ENCODE measurements at places on chromosomes 12 and 14. TPM values are rescaled to one million over a fixed set of nuclear protein-coding genes. Genes with fewer than 3 reads are reported as not detected.
A peak's percentile ranks its signal among the peaks of the same experiment; 100 is the strongest.

DNA sequence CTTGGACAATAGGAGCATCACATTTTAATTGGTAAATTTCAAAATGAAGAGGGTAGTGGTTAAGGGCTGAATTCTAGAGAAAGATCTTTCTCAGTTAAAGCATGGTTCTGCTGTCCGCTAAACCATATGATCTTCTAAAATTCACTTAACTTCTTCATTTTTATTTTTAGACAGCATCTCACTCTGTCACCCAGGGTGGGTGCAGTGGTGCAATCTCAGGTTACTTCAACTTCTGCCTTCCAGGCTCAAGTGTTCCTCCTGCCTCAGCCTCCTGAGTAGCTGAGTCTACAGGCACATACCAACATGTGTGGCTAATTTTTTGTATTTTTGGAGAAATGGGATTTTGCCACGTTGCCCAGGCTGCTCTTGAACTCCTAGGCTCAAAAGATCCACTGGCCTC is 226.7 kb upstream of the ABCD2 start:
- no peak for DNase-seq

DNA sequence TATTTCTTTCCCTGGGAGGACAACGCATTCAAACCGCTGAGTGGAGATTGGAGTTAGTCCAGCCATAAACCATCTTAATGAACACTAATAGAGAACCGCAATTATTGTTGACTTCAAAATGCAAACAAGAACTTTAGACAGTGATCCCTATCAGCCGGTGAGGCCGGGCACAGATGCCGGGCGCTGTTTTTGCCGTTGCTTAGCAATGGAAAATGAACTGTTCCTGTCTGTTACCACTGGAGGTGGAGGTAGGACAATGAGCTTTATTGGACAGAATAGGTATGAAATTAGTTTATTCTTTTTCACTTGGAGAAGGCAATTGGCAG is 216.8 kb downstream of the TTC8 start:
- peak; percentile 78 for DNase-seq

GRCh38 chr12:110316861-110317260 is 35.8 kb downstream of the ATP2A2 start:
- no peak for DNase-seq

DNA sequence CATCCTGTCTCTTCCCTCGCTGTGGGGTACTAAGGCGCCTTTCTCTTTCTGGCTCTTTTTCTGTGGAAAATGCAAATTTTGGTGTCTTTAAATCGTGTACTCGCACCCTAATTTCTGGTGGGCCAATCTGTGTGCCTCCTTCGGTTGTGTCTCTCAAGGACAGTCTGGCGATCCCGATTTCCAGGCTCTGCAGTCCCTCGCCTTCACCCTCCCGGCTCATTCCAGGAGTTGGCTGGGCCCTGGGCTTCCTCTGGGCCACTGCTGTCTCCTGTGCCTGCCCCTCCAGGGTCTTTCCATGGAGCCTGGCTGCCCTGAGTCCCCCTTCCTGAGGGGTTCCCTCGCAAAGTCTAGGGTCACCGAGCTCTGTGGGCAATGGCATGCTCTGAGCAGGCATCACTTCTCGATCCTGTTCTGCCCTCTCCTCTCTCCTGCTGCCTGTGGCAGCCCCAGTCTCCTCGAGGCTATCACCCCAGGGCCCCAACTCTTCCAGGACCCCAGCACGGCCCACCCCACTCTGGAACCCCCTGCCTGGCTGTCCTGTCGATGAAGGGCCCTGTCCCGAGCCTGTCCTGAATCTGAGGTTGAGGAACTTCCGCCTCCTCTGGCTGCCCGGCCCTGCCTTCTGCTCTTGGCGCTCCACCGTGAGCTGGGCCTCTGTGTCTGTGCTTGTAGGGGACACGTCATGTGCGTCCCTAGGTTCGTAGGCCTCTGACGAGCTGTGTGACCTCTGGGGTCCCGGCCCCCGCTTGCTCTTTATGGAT is 24.1 kb downstream of the AHNAK2 start:
- DNase-seq, result peak; percentile 75

DNA sequence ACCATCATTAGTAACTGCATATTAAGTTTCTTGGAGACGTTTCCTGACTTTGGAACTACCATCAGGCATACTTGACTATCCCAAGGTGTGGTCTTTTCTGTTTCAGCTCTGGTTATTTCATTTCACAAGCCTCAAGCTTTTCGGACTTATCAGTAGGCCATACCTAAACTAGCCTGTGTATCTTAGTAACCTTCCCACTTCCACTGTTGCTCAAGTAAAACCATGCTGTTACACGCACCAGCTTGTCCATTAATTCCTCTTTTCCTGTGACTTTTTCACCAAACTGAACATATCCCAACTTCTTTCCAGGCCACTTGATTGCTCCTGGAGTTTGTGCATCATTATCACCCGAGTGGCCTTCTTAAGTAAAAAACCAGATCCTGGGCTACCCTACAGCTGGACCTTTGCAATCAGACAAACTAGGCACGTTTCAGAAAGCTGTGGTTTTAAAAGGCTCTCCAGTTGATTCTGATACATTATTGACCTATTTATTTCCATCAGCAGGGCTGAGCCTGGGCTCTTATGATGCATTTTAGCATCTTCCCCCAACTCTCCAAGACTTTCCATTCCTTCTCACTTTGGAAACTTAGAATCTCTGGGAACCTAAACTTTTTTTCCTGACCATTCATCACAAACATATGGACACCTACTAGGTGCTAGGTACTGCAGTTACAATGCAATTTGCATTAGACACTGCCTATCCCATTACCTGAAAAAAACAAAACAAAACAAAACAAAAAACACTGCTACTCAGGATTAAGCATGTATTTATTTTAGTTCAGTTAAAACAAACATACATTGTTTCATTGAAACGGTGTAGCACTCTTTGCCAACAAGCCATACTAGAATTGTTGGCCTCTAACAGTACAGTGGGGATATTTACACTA is 14.9 kb downstream of the SLC38A2 start:
- DNase-seq, result no peak

SMIM41 gene
- total RNA-seq, result 0.19 TPM

DNA sequence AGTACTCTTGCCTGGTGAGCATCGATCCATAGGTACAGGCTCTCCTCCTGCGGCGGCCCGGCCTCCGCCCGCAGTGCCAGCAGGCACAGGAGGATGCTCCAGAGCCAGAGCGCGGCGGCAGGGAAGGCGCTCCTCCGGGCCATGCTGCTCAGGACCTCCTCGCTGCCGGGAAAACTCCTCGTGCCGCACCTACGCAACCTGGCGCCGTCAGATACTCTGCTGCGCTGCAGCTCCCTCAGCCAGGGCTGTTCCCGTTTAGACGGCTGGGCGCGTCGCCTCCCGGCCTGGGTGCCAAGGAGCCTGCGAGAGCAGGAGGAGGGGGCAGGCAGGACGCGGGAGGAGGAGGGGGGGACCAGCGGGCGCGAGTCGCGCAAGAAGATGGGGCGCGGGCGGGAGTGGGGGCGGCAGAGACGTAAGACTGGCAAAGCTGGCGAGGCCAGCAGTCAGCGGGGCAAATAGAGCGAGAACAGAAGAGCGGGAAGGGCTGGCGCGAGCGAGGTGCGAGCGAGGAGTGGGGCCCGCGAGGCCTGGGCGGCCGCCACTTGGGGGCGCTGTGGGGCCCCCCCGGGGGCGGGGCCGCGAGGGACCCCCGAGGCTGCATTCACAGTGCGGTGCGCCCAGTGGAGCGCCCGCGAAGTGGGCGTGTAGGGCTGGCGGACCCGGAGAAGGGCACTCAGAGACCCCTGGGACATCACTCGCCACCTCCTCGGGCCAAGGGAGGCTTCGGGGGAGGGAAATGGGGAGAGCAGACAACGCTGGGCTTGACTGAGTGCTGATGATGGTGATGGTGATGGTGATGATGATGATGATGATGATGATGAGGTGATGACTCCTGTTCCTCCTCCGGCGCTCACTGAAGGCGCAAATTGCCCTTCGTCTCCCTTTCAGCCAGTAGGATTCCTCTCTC is at the start of gene WIF1:
Gene WIF1, minus strand, starts transcription at position 257 of the 907 bp plus-strand sequence. Its CDS starts 114 bp downstream, at position 143.
- DNase-seq, result peak; percentile 80

- no peak for DNase-seq
These were observed 1532.7 kb upstream of the TMEM132C start for GRCh38 chr12:126734296-126734695.

GRCh38 chr12:40854604-40855003 is 162.4 kb downstream of the CNTN1 start:
- DNase-seq, result no peak

- DNase-seq, result peak; percentile 34
These were observed 25.6 kb downstream of the VPS37B start for GRCh38 chr12:122870163-122870842.

GRCh38 chr14:30883508-30884294 is 9.3 kb downstream of the COCH start:
- DNase-seq, result no peak

GRCh38 chr14:89911010-89911919 is 43.3 kb downstream of the EFCAB11 start:
- DNase-seq, result peak; percentile 84

GRCh38 chr14:88037325-88037724 is 32.4 kb downstream of the GPR65 start:
- no peak for DNase-seq

DNA sequence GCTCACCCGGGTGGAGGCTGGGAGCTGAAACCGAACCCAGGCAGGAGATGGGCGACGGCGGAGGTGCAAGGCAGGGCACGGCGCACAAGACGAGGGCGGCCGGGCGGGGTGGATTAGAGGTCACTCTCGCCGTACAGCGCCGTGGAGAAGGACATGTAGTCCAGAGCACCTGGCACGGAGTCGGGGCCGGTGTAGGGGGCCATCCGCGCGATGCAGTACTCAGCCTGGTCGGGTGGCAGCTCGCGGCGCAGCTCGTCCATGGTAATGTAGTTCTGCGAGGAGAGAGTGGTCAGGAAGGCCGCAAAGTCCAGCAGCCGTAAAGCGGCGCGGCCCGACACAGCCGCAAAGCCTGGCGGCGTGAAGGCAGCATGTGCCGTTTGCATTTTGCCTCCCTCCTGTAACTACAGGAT is 81.9 kb upstream of the ZFP36L1 start:
- no peak for DNase-seq

DNA sequence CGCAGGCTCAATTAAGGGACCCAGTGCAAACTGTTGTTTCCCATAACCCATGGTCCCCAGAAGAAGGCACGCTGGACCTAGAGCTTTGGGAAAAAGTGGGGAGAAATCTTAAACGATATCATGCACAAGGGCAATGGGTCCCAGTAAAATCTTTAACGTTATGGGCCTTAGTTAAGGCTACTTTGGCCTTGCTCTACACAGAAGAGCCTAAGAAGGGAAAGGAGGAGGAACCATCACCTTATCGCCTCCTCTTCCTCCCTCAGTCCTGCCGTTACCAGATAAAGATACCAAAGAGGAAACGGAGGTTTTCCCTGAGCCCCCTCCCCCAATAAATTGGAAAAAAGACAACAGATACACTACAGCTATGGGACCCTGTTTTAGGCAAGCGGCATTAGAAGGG is 116.9 kb downstream of the PPHLN1 start:
- no peak for DNase-seq

DNA sequence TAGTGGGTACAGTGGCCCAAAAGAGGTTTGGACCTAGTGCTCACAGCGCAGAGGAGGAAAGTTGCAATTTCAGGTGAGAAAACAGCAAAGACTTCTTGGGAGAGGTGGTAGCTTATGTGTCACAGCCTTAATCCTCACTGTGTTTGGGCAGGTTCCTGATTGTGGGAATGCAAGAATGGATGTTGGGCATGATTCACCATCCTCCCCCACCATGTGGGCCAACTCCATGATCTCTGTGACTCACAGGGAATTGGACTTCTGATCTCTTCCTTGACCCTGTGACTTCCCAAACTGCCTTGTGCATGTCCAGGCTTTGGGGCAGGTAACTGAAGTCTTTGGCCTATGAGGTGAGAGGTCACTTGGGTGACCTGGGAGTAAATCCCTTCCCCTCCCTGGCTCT is 1.8 kb upstream of the CHST11 start:
- DNase-seq, result no peak

DNA sequence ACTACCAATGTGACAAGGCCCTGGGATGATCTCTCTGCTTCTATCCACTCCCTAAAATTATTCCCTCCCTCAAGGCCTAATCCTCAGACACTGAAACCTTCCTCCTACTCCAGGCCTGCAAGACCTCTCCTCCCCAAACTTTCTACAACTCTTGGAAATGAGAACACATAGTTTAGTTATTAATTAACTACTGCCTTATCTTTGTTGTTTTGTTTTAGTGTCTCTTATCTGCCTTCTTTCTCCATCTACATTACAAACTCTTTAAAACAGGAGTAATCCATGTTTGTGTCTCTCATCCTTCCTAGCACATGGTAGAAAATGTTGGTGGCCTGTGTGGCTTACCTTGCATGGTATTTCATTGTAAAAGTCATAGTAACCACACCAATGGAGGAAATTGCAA is 139.9 kb upstream of the G2E3 start:
- DNase-seq, result no peak

GRCh38 chr14:104856157-104856868 is 8.8 kb upstream of the CEP170B start:
- DNase-seq, result peak; percentile 74

ADAMTS20 gene
- total RNA-seq, result not detected

DNA sequence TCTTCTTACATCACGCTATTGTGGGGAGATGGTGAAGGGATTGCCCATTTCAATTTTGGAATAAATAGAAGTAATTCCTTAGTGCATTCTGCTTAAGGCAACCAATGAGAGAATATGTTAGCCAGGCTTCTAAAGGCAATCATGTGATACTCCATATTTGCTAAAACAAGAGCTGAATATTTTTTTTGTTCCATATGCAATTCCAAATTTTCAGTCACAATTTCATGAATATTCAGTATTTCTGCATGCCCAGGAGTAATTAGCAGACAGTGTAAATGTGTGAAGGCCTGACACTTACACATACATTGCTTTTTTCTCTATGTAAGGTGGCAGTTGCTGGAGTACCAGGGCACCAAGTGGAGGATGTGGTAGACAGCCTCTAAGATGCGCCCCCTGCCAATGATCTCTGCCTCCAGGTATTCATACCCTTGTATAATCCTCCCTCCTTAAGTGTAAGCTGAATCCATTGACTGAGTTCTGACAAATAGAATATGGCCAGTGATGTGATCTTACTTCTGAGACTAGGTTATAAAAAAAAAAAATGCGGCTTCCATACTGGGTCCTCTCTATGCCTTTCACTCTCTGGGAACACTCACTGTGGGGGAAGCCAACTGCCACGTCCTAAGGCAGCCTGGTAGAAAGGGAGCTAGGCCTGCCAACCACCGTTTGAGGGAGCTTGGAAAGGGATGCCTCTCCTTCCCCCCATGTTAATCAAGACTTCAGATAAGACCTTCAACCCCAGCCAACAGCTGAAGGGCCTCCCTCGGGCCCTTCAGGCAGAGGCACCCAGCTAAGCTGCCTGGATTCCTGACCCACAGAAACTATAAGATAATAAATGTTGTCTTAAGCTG is 62.7 kb upstream of the PTGR2 start:
- DNase-seq, result peak; percentile 17

GRCh38 chr12:12736759-12737676 is 19.9 kb downstream of the CDKN1B start:
- no peak for DNase-seq

- DNase-seq, result no peak
These were observed 6.0 kb downstream of the HEATR5A start for GRCh38 chr14:31414190-31414833.

DNA sequence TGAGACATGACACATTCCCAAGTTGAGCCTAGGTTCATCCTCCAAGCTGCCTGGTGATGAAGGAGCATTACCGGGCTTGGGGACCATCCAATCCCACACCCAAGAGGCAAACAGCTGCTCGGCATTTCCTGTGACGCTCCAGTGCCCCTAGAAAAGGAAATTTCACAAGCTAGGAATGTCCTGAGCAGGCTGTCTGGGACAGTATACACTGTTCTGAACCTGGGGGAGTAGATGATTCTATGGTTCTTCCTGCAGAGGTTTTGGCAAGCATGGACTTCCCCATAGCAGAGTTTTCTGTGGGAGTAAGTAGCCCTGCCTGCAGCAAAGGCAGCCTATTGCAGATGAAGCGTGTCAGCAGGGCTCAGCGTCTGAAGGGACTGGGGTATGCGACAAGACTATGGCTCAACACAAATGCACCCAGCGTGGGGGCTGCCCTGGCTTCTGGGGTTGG is 47.4 kb upstream of the SRSF5 start:
- no peak for DNase-seq
